ENCODE measurements at places on chromosomes 3 and 15. TPM values are rescaled to one million over a fixed set of nuclear protein-coding genes. Genes with fewer than 3 reads are reported as not detected.

DNA sequence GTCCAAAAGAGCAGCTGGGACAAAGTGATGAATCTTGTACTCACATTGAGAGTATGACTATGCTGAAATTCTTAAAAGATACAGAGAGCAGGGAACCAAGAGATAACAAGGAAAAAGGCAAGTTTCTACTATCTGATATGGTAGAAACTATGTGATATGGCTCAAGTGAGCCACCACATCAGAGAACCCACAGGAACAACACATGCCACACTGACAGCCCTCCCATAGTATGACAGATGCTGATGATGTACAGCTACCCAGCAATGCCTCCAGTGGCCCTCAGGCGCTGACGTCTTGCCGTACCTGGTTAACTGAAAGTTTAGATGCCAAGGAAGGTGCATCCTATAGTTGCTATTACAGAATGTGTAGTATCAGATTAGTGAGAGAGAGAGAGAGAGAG, 42.4 kb downstream of the CHAC1 start:
- no peak for DNase-seq

Gene TERB2
- total RNA-seq, result not detected

DNA sequence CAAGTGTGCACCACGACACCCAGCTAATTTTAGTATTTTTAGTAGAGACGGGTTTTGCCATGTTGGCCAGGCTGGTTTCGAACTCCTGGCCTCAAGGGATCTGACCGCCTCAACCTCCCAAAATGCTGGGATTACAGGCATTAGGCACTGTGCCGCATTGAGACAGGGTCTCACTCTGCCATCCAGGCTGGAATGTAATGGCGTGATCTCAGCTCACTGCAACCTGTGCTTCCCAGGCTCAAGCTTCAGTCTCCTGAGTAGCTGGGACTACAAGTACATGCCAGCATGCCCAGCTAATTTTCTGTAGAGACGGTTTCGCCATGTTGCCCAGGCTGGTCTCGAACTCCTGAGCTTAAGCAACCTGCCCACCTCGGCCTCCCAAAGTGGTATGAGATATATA, 51.6 kb downstream of the ACAD9 start:
- no peak for DNase-seq

- DNase-seq, result no peak
Measured at GRCh38 chr15:52683580-52683979, 4.4 kb upstream of the ATOSA start.

- no peak for DNase-seq
Measured at GRCh38 chr3:177610686-177611633, 413.7 kb upstream of the TBL1XR1 start.

GRCh38 chr3:192916371-192917027, 1.2 kb downstream of the MB21D2 start:
- DNase-seq, result peak; percentile 44

GRCh38 chr3:15428539-15428938, 1.1 kb downstream of the EAF1 start:
- no peak for DNase-seq

- no peak for DNase-seq
Measured at GRCh38 chr3:158916111-158916510, 114.3 kb downstream of the MFSD1 start.

Gene ANKRD63
- not detected for total RNA-seq

Gene TRH
- total RNA-seq, result 0.49 TPM

Gene PRSS50
- total RNA-seq, result 0.38 TPM

- DNase-seq, result peak; percentile 48
Measured at GRCh38 chr15:65189102-65189740, 4.1 kb upstream of the CLPX start.

- no peak for DNase-seq
Measured at GRCh38 chr3:87272718-87273341, 3.6 kb downstream of the POU1F1 start.

- no peak for DNase-seq
Measured at GRCh38 chr3:28099296-28099695, 142.1 kb upstream of the CMC1 start.

DNA sequence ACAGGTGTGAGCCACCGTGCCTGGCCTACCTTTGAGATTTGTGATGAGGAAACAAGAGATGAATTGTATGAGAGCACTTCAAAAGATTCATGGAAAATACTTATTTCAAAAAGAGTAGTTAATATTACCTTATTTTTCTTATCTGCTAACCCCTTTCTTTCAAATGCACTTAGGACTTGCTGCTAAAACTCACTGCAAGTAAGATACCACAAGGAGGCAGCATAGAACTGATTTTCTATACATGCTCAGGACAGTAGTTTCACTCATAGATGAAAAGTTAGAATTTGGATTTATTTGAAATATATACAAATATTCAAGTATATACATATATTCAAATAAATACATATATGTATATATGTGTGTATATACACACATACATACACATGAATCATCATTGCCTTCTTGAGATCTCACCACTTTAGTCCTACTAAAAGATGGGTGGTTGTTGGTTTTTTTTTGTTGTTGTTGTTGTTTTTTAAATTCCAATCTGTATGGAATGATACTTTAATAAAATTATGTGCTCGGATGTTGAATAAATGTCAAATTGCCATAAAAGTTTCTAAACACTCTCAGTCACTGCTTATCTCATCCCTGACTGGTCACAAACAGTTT, 2.4 kb downstream of the CCNDBP1 start:
- DNase-seq, result no peak

DNA sequence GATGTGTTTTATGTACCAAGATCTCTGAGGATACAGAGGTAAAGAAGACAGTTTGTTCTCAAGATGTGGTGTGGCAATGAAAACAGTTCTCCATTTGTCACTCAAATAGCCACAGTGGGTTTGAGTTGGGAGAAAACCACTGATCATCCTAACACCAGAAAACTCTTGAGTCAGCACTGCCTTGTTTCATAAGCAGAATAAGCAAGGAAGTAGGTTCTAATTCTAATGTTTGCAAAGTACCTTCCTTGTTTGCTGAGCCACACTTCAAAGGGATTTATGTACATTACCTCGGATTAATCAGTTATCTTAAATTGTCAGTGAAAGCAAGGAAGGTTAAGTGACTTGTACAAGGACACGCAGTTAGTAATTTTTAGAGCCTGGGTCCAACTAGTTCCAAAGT, 107.8 kb upstream of the BOC start:
- DNase-seq, result no peak

GRCh38 chr15:57792724-57793449, 86.4 kb downstream of the POLR2M start:
- no peak for DNase-seq

- DNase-seq, result no peak
Measured at GRCh38 chr3:137987723-137988122, 22.2 kb upstream of the CLDN18 start.

DNA sequence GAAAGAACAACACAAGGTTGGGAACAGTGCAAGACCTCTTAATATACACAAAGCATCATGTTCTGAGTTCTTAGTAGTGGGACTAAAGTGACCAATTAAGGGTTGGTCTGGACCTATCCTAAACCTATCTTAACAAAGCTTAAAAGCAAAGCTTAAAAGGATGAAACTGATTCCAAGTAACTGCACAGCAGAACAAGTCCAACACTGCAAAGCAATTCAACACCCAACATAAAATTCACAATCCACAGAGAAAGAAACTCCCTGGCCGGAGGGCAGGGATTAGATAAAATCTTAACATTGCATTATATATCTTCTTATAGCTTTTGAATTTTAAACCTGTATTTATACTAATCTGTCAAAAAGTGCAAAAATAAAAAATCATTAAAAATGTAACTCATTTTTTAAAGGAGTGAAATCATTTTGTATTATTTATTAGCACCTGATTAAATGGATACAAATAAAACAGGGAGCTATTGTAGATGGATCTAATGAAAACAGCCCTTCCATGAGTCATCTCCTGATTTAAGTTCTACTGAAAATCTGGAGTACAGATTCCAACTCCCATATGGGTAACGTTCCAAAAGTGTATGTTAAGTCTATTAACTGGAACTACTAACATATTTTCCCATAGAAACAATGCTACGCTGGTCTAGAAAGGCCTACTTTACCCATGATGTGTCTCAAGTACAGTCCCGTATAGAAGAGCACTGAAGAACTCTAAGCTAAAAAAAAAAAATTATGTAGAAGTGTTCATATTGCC, 34.9 kb downstream of the PIK3R4 start:
- no peak for DNase-seq

DNA sequence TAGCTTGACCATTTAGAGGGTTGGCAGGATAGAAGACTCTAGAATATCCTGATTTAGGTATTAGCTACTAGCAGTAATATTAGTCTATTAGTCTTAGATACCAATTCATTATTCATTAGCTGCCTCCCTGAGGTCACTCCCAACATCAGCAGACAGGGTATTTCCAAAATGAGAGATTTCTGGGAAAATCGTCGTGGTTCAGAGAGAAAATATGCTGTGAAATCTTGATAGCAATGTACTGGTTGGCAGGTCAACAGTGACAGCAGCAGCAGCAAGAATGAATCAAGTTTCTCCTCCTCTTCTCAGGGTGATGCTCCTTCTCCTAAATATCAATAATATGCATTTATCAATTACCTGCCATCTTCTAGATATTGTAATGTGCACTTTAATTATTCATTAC, 41.3 kb upstream of the ROBO1 start:
- no peak for DNase-seq

DNA sequence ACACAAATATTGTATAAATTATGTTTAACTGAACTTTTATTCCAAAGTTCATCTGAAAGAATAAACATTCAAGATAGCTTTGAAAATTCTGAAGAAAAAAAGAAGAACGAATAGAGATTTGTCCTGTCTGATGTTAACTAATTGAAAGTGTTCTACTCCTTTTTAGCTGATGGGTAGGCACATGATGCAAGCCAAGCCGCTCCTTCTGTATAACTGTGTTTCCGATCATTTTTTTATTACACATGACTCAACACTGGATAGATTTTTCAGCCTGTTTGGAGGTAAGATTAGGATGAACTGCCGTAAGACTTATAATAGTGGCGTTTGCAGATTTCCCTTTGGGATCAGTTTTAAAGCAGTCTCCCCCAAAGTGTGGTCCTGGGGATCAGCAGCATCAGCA, 19.0 kb downstream of the NSUN3 start:
- no peak for DNase-seq

- no peak for DNase-seq
Measured at GRCh38 chr3:29581311-29581710, 300.4 kb downstream of the RBMS3 start.

GRCh38 chr15:80969316-80969715, 20.3 kb downstream of the MESD start:
- no peak for DNase-seq
